ENCODE measurements at places on chromosomes 4 and X.

DNA sequence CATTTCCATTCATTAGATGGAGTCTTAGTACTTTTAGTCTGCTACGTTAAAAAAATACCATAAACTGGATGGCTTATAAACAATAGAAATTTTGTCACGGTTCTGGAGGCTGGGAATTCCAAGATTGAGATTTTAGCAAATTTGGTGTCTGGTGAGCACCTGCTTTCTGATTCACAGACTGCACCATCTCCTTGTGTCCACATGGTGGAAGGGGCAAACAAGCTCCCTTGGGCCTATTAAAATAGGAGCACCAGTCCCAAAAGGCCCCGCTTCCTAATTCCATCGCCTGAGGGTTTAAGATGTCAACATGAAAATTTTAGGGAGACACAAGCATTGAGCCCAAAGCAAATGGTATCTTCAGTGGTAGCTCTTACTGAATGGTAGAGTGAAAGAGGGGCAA lies 120.5 kb upstream of the MAP9 start:
- DNase-seq: no peak

- no peak for DNase-seq
Observed at GRCh38 chr4:46922205-46922604, 13.2 kb upstream of the COX7B2 start.

- DNase-seq: no peak
Observed at GRCh38 chr4:74770226-74770910, 24.0 kb downstream of the BTC start.

DNA sequence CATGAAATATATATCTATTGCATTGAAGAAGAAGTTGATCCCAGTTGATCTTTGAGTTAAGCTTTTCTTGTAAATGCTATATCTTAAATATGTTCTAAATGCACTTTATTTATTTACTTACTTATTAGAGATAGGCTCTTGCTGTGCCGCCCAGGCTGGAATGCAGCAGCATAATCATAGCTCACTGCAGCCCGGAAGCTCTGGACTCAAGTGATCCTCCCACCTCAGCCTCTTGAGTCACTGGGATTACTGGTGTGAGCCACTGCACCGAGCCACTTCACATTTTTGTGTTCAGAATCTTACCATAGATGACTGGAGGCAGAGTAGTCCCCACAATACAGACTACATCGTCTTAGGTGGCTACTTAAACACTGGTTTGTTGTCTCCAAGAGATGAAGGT lies 324.3 kb upstream of the SLIT2 start:
- no peak for DNase-seq

GRCh38 chr4:162403932-162404331 lies 240.1 kb upstream of the FSTL5 start:
- no peak for DNase-seq

- DNase-seq: no peak
Observed at GRCh38 chr4:8613421-8614364, 21.1 kb downstream of the CPZ start.

DNA sequence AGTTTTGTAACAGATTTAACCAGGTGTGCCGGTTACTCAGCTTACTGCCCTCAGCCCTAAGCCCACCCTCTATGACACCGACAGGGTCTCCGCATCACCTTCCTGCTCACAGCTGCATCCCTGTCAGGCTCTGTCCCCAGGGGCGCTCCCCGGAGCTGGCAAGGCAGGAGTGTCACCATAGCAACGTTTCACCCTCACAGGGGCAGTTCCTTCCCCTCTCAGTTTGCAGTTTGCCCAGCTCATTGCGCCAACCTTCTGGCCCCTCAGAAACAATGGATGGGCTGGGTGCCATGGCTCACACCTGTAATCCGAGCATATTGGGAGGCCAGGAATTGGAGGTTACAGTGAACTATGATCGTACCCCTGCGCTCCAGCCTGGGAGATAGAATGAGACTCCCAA lies 42.6 kb downstream of the RGS12 start:
- no peak for DNase-seq

DNA sequence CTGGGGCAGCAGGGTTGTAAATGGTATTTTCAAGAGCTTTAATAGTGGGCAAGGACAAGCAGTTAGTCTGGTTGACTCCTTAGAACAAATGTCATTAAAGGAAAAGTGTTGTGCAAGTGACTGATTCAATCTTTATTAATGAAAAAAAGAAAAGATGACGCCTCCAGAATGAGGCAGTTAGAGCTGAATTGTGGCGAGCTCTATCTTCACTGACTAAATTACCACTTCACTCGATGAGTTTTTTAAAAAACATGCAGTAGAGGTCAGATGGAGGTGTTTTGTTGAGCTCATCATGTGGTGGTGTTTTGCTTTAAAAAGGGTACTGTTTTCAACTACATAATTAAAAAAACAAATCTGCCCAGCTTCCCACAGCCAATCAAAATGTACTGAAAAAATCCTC lies 28.1 kb upstream of the TENM3 start:
- no peak for DNase-seq

GRCh38 chr4:102734591-102735385 lies 26.0 kb downstream of the MANBA start:
- no peak for DNase-seq

GRCh38 chr4:138592796-138593195 lies 350.6 kb upstream of the SLC7A11 start:
- no peak for DNase-seq

DNA sequence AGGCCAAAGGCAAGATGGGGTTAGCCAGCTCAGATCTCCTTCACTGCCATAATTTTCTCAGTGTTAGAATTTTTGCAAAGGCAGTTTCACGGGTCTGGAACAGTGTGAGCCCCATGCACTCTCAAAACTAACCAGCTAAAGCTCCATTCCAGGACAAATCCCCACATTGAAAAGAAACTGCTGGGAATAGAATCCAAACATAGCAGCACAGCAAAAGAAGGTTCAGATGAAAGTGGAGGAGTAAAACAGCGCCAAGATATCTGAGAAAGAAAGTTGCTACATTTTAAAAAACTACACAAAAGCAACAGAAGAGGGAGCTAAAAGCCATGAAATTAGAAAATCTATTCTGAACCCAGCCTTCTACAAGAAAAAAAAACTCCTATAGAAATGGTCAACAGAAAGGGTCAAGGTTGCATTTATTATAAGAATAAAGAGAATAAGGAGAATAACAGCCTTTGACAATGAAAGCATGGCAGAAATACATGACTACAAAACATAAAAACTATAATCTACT lies 39.6 kb upstream of the SLC7A3 start:
- no peak for DNase-seq

- no peak for DNase-seq
Observed at GRCh38 chr4:24877868-24878635, 34.8 kb downstream of the CCDC149 start.

GRCh38 chrX:28391528-28391927 lies 195.7 kb upstream of the IL1RAPL1 start:
- no peak for DNase-seq

DNA sequence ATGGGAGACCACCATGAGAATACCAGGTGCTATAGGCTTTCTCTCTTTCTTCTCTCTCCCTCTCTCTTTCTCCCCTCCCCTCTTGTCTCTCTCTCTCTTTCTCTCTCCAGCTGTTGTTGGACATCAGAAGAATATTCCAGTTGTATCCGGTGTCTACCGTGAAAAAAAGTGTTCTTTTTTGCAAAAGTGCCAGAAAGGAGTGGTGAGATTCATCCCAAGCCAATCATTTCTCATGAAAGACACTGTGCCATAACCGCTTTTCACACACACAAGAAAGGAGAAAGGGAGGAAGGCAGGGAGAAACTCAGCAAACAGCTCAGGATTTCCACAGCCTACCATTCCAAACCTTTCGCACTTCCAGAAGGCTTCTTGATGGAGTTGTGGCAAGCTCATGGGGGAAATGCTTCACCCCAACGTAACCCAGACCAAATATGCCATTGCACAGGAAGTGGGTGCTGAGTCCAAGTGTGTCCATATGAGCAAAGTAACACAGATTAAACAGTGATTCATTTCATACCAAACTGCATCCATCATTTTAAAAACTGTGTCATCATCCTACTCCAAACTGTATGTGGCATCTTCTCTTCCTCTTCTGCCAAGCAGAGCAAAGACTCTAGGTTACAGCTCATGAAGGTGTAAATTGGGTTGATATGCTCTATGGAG lies 224.0 kb downstream of the APBB2 start:
- no peak for DNase-seq

DNA sequence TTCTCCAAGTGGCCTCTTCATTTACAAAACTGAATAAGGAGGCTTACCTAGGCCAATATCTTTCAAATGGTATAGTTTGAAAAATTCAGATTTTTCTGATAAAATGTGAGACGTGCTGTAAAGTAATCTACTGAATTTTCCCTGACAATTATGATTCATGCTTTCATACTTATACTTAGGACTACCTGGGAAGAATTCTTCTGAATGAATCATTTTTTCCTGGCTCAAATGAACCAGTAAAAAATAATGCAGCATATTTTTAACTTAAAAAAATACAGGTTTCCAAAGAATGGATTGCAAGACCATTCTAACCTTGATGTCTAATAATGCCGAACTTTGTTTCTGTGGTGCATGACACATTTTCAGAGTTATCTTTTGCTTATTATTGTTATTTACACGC lies 375.4 kb downstream of the ZNF674 start:
- DNase-seq: no peak

DNA sequence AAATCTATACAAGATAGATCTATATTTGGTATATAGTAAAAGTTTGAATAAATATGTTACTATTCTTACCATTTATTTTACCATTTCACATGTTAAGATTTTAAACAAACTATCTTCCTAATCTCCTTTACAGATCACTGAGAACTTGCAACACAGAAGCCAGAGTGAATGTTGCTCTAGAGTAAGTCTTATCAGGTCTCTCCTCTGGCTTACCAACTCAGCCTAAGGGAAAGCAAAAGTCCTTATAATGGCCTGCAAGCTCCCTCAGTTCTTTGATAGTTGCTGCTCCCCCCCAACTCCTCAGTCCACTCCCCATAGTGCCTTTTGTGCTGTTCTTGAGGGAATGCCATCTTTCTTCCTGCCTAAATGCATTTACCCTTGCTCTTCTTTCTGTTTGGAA lies 25.7 kb upstream of the SLC7A11 start:
- no peak for DNase-seq

- DNase-seq: no peak
Observed at GRCh38 chr4:55367084-55367722, 21.2 kb downstream of the SRD5A3 start.
